GM12878 (cell line): ENCODE measurements at places on chromosomes 11 and 22. TPM values are rescaled to one million over a fixed set of nuclear protein-coding genes. Genes with fewer than 3 reads are reported as not detected.

- DNase-seq: no peak
Observed at GRCh38 chr11:107624983-107625684, 34.2 kb downstream of the ELMOD1 start.

- no peak for DNase-seq
Observed at GRCh38 chr11:94909371-94909820, 64.0 kb downstream of the CWC15 start.

- DNase-seq: no peak
Observed at GRCh38 chr11:9884601-9885000, 220.7 kb downstream of the SWAP70 start.

GRCh38 chr11:75677275-75677674 is 8.4 kb upstream of the MAP6 start:
- DNase-seq: no peak

DNA sequence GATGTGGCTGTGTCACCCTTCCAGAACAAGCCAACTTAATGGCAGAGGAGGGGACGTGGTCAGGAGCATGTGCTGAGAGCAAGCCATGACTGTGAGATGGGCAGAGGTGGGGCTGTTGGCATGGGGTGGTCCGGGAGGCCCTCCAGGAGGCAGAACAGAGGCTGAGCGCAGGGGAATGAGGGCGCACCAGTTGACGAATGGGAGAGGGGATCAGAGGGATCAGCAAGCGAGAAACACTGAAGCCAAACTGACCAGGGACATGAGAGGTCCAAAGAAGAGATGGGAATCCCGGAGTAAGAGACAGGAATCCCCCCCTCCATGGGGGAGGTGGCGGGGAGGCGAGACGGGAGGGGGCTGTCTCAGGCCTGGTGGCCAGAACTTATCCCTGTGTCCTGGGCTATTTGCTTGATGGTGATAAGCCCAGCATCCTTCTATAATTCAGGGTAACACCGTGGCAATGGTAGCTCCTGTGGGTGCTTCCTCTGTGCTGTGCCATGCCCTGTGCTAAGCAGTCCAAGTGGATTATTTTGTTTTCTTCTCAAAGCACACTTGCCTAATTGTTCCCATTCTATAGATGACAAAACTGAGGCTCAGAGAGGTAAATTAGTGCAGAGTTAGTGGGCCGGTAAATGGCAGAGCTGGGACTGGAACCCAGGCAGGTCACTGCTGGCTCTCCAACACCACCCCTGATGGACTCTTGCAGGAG is 83.4 kb upstream of the SHISAL1 start:
- no peak for DNase-seq

GRCh38 chr22:38069372-38070249 is 12.4 kb downstream of the PICK1 start:
- DNase-seq: no peak

GRCh38 chr11:73622926-73623593 is 23.3 kb upstream of the PLEKHB1 start:
- no peak for DNase-seq

GRCh38 chr22:31603081-31603525 is 58.9 kb downstream of the PISD start:
- no peak for DNase-seq

- DNase-seq: no peak
Observed at GRCh38 chr11:43576320-43576802, 104.2 kb upstream of the HSD17B12 start.

DNA sequence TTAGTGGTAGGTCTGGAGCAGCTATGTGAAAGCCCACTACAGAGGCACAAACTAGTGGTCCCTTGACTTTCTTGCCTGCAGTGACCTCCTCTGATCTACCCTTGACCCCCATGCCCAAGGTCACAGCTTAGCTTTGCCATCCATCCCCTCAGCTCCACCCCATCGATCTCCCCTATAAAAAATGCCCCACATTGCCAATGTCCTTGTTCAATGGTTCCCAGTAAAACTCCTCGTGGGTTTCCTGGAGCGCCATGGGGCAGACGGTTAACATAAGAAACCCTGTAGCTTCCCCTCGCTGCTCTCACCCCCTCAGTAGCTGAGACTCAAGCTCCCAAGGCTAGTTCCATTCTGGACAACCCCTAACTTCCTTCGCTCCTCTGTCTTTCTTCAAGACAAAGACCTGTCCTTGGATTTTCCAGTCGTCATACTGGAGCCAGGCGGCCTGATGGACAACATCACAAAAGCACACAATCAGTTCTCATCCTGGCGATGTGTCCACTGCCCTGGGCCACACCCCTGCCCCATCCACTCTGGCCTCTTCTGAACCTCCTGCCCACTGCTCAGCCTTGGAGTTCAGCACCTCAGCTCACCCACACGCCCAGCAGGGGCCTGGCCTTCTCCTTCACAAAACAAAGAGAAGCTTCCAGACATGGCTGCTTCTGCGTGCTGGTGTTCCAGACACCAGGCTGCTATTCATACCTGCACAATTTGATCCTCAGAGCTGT is 1429.3 kb downstream of the BRD1 start:
- DNase-seq: no peak

DNA sequence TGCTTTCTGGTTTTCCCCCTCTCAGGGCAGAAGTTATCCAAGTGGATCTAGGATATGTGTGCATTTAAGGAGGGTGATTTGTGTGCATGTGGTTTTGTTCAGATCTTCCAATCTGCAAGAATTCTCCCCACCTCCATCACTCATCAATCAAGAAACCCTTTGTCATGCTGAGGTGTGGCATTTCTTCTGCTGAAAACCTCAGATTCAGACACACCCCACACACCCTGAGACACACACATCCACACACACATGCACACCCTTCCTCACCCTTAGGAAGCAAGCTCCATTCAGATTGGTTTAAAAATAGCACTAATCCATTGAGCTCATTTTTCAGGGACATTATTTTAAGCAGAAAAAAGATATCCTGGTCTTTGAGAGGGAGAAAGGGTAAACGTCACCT is 106.1 kb upstream of the HSD17B12 start:
- DNase-seq: no peak

DNA sequence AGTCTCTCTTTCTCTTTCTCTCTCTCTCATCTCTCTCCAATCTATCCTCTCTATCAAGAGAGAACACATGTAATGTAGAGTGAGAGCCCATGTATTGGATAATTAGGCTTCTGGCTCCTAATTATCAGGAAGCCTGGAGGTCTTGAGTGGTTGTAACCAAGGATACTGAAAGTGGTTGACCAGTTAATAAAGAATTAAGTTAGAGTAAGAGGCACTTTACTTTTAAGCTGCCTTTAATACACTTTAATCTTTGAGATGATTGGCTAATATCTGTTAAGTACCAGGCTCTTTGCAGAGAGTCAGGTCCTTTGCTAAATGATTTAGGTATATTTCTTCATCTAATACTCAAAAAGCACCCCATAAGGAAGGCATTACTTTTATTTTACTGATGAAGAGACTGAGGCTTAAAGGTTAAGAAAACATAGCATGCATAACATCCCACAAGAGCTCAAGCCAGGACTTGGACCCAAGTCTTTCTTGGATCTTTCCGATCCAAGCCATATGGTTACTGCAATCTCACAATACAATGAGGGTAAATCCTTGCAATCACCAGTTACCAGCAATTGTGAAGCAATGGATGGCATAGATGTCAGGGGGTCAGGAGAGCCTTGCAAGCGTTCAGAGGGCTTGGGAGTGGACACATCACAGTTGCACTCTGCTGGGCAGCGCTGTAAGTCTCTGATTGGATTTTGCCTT is 22.1 kb downstream of the CD44 start:
- DNase-seq: no peak

- DNase-seq: no peak
Observed at GRCh38 chr11:12235553-12235946, 125.2 kb downstream of the MICAL2 start.

DNA sequence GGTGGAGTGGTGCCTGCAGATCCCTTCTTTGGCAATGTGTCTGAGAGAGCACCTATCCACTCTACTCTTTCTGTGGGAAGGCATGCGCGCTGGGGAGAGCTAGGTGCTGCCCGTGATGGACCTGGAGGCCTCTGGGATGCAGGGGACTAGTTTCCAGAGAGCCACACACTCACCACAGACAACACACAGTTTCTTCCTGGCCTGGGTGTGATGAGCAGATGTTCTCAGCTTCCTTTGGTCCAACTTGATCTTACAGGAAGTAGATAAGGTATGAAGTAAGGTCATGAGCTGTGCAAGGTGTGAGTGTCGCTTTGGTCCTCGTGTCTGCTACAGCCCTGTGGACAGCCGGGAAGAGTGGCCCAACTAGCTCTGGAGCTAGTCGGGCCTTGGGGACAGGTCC is 27.3 kb upstream of the SUSD2 start:
- DNase-seq: no peak

DNA sequence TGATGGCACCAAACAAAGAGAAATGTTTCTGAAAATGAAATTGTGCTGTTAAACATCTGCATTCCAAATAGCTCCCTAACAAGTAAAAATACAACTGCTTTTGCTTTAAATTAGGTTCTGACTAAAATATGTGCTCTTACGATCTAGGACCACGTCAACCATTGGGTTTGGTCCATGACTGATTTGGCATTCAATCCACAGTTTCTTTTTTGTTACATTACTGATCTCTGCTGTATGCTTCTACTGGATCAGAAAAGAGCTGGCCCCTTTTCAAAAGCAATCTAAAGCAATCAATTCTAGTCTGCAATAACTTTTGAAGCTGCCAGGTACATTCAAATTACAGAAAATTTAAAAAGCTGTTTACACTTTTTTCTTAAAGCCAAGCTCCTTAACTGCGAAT is 1047.1 kb upstream of the CCDC90B start:
- no peak for DNase-seq

- DNase-seq: no peak
Observed at GRCh38 chr11:114354076-114354475, 46.2 kb downstream of the C11orf71 start.

DNA sequence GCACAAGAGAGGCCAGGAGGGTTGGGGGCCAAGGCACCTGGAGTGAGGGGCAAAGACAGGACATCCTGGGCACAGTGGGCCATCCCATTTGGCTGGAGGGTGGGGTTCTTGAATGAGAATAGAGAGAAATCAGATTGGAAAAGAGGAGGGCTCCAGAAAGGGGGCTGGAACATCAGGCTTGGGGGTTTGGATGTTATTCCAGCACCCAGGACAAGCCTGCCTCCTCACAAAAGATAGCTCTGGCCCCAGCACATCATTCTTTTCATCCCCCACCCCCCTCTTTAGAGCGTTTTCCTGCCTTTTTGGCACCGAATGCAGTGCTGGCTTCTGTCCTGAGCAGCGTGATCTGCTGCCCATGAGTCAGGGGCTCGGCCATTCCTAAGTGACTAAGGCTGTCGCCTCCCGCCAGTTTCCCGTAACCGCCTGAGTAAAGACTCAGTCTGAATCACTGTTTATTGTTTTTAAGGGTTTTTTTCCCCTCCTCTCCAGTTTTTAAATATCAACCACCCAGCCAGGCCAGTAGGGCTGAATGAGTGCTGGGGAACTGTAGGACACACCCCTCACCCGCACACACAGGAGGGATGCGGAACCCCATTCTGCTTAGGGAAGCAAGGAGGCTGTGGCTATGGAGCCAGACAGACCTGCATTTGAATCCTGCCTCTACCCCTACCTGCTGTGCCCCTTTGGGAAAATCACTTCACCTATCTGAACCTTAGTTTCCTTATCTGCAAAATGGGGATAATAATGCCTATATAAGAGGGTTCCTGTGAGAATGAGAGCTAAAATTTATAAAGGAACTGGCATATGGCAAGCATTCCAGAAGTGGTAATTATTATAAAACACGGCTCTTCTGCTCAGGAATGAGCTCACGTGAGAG is 32.4 kb upstream of the NAV2 start:
- DNase-seq: no peak

- no peak for DNase-seq
Observed at GRCh38 chr11:74057249-74058151, 48.6 kb upstream of the UCP3 start.

DNA sequence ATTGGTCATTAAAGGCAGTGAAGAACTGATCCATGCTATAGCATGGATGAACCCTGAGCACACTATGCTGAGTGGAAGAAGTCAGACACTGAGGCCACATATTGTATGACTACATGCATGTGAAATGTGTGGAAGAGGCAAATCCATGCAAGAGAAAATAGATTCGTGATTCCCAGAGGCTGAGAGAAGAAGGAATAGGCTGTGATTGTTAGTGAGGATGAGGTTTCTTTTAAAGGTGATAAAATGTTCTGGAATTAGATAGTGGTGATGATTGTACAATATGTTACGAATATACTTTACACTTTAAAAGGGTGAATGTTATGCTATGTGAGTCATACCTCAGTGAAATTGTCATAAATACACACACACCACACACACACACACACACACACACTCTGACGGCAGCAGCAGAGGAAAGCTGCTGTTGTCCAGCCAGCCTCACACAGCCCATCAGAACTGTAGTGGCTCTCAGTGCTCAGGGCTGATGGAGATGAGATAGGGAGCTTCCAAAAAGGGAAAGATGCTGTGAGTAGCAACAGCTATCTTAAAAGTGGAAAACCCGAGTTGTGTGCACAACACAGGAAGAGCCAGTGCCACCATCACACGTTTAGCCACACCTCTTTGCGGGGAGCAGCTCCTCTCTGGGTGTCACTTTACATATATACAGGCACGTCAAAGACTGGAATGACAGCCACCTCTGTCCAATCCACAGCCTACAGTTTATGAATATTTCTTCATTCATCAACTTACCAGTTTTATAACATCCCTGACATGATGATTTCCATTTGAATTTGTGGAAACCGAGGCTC is 153.0 kb downstream of the SPATA19 start:
- no peak for DNase-seq

DNA sequence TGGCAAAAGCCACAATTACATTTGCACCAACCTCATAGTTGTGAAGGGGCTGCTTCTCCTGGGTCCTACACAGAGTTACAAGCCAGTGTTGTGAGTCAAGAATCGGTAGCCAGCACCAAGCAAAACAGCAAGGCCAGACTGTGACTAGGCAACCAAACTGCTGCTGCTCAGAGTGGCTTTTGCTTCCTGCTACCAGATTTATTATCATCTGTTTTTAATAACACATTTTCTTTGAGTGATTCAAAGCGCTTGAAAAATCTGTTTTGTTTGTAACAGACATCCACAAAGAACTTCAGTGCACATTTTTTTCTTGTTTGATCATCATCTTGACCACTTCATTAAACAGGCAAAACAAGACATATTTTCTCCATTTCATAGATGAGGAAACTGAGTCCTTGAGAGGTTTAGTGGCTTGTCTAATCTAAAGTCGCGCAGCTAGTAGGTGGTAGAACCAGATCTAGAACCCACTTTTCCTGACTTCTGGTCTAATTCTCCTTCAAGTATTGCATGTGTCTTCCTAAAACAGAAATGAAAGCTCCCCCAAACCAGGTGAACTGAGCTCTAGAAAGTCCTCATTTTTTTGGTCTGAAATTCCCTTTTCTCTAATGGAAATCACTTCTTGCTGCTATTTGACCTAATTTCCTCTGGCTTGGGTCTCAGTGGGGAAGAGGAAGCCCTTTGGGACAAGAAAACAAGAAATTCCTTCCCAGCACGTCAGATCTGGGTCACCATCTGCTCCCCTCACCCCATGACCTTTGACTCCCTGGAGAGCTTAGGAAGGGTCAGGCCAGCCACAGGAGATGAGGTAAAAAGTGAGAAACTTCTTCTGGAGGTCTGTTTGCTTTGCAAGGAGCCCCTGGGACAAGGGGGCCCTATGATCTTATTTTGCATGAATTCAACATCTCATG is 39.9 kb downstream of the CWC15 start:
- DNase-seq: no peak

GRCh38 chr11:60914633-60915247 is 782 bp downstream of the TMEM109 start:
- no peak for DNase-seq

Gene HEPHL1
- polyA plus RNA-seq: 0.04 TPM in 1 of 2 replicates, not detected in the other

Gene PIWIL4
- 0.73 TPM in 1 of 2 replicates, not detected in the other for polyA plus RNA-seq

Gene ART1
- polyA plus RNA-seq: not detected in 2 replicates

Gene ADORA2A
- polyA plus RNA-seq: 17.0 and 20.6 TPM in 2 replicates

Gene RIMBP3B
- 0.10 and 0.21 TPM in 2 replicates for polyA plus RNA-seq

Gene GPR83
- not detected in 2 replicates for polyA plus RNA-seq

Gene NPAS4
- not detected in 2 replicates for polyA plus RNA-seq

Gene HYOU1
- polyA plus RNA-seq: 157 and 162 TPM in 2 replicates

Gene OR5M8
- polyA plus RNA-seq: not detected in 2 replicates

Gene MMP1
- not detected in 2 replicates for polyA plus RNA-seq
